ENCODE measurements at places on chromosomes 4 and X. TPM values are rescaled to one million over a fixed set of nuclear protein-coding genes. Genes with fewer than 3 reads are reported as not detected.

- no peak for DNase-seq
Measured at GRCh38 chr4:188976644-188977115, 837.4 kb downstream of the TRIML1 start.

- no peak for DNase-seq
Measured at GRCh38 chr4:185730849-185731608, 81.0 kb downstream of the SORBS2 start.

GRCh38 chrX:46341767-46342322 lies 203.4 kb downstream of the ZNF674 start:
- no peak for DNase-seq

GRCh38 chr4:146844761-146845160 lies 100.9 kb downstream of the TTC29 start:
- no peak for DNase-seq

- no peak for DNase-seq
Measured at GRCh38 chr4:48334900-48335384, 6.4 kb upstream of the SLAIN2 start.

GRCh38 chrX:26558719-26559386 lies 342.9 kb downstream of the MAGEB5 start:
- no peak for DNase-seq

DNA sequence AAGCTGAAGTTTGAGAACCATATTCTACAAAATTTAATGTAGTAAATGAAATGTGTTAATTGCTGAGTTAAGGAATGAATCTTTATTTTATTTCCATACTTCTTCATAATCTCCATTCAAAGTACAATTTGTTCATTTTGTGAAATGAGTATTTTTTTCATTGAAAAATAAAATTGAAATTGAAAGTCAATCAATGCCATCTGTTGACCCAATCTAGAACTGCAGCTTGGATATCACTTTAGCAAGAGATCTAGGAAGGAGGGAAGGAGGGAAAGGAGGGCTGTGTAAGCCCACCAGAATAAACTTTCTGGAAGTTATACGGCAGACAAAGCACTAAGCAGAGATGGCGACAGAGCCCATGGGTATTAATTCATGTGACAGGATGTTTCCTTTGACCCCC lies 128.4 kb downstream of the ZMAT1 start:
- no peak for DNase-seq

DNA sequence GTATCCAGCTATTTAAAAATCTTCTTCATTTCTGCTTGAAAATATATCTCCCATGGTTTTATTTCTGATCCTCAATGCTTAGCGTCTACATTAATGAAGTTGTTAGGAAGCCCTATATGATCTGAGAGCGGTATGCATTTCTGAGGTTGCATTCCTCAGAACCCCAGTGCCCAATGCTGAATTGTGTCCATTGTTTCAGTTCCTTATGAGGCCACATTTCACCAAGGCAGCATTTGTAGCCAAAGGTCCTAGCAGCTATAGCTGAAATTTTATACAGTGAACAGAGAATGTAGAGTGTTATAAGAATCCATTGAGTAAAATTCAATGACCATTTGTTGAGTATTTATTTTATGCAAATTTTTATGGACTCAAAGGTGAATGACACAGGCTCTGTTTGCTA lies 209.5 kb downstream of the PCDH7 start:
- DNase-seq = no peak

- DNase-seq = no peak
Measured at GRCh38 chr4:129468624-129469023, 372.7 kb downstream of the C4orf33 start.

GRCh38 chrX:67780694-67781109 lies 236.9 kb downstream of the AR start:
- DNase-seq = no peak

DNA sequence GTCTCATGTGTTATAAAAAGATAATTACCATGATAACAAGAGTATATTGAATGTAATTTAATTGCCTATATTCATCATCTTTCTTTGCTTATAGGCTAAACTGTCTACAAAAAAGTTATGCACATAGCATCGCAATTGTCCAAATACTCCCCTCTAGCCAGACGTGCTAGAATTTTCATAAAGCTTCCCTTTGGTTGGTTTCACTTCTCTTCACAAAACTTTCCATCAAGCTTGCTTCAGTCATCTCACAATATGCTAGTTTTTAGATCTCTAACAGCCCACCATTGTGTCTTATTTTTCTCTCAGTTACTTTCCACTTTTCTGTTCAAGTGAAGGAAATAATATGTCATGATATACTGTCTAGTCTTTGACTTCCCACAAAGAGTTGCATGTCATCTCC lies 448.3 kb upstream of the SPANXN1 start:
- DNase-seq = no peak

The TRAPPC2 gene
- total RNA-seq = 12.4 TPM

The TDO2 gene
- total RNA-seq = not detected

The MCF2 gene
- total RNA-seq = 0.67 TPM

The NCAPG gene
- 7.1 TPM for total RNA-seq

The VEGFD gene
- total RNA-seq = 0.56 TPM

All from endothelial cell (in vitro differentiated cells).